Cardiac fibroblast (primary cell): ENCODE measurements at places on chromosomes 6 and 20.
A peak's percentile ranks its signal among the peaks of the same experiment; 100 is the strongest.

GRCh38 chr6:3625149-3625979 lies 126.1 kb downstream of the PXDC1 start:
- DNase-seq: no peak

DNA sequence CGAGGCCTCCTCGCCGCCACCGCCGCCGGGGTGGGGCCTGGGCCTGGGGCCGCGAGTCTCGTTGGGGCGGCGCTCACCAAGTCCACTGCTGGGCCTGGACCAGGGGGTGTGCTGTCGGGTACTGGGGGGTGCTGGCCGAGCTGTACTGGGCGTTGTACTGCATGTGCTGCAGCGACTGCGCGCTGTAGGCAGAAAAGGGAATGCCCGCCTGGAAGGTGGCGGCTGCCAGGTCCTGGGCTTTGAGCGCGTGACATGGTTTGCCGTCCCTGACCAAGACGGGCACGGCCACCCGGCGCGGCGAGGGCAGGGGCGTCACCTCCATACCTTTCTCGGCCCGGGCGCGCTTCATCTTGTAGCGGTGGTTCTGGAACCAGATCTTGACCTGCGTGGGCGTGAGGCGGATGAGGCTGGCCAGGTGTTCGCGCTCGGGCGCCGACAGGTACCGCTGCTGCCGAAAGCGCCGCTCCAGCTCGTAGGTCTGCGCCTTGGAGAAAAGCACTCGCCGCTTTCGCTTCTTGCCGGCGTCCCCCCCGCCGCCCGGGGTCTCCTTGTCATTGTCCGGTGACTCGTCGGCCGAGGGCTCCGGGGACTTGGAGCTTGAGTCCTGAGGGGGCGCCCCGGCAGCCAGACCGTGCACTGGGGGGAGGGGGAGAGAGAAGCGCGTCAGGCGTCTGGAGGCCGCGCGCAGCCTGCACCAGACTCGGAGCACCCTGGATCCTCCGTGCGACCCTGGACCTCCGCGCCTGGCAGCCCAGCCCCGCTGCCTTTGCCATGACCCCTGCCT lies 1.8 kb downstream of the NKX2-2 start:
- DNase-seq: no peak

- peak; percentile 56 for DNase-seq
Measured at GRCh38 chr6:36692861-36693702, 4.5 kb upstream of the RAB44 start.

DNA sequence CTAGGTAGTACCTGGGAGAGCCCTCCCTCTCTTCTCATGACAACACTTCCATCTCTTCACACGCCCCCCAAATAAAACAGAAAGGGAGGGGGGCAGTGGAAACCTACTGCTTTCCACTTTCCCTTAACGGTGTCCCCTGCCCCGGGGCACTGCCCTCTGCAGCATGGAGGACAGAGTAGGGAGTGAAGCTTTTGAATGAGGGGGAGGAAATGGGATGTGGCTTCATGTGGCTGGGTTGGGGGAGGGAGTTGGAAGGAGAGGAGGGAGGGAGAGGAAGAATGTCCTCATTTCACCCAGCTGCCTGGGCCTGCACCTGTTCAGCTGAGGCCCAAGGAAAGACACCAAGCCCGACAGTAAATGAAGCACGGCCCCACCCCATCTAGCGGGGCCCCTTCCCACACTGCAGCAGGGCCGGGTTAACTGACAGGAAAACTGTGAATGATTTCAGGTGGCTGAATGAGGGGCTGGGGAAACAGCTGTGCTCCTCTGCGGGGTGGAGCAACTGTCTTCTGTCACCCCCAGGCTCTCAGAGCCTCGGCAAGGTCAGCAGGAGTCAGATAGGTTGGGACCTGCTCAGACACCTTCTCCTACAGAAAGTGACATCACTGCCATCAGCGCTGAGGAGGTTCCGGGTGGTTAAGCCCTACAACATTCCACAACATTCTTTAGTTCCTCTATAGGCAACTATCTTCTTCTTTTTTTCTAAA lies 40.0 kb upstream of the TAF8 start:
- peak; percentile 25 for DNase-seq

DNA sequence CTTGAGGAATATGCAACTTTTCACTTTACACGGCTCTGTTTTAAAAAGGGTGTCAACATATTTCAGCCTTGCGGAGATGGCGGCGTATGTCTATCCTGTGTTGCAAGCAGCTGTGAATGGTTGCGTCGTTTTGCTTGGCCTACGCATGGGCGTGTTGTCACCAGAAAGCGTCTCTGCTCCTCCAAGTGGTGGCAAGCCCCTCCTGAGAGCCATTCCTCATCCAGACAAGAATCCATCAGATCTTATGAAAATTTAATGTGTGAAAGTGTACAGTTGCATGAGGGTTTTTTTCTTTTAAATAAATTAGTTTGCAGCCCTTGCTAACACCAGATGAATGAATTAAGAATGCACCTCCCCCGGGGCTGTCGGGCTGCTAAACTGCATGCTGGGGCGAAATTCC lies 114.4 kb downstream of the PHACTR3 start:
- no peak for DNase-seq

- no peak for DNase-seq
Measured at GRCh38 chr6:50846852-50847155, 28.1 kb downstream of the TFAP2B start.

- peak; percentile 88 for DNase-seq
Measured at GRCh38 chr6:161186173-161186769, 87.6 kb downstream of the AGPAT4 start.

DNA sequence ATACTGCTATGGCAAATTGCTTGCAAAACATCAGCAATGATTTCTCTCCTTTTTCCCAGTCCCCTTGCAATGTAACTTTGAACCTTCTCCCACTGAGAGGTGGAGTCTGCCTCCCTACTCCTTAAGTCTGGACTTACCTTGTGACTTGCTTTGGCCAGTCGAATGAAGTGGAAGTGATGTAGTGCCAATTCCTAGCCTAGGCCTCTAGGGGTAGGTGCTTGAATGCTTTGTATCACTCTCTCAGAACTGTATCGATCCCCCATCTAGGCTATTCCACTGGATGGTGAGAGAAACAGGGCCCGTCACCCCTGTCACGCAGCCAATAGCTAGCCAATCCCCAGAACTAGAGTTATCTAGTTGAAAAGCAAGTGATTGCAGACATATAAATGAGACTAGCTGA lies 238.6 kb downstream of the BTBD3 start:
- no peak for DNase-seq

- DNase-seq: no peak
Measured at GRCh38 chr20:35503841-35504561, 25.5 kb downstream of the C20orf173 start.

DNA sequence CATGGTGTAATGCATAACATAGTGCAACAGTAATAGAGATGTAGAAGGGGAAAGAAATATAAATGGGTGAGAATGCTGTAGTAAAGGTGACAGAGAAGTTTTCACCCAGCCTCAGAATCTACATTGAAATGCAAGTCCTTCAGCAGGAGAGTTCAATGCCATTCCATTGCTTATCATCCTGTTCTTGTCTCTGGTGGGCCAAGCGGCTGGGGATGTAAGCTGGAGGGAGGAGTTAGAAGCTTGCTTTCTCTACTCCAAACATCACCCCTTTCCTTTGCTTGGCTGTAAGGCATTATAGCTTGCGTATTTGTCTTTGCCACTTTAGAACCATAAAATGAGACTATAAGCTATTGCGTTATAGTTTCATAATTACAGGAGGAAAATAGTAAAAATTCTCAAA lies 2.2 kb upstream of the FUT9 start:
- no peak for DNase-seq

DNA sequence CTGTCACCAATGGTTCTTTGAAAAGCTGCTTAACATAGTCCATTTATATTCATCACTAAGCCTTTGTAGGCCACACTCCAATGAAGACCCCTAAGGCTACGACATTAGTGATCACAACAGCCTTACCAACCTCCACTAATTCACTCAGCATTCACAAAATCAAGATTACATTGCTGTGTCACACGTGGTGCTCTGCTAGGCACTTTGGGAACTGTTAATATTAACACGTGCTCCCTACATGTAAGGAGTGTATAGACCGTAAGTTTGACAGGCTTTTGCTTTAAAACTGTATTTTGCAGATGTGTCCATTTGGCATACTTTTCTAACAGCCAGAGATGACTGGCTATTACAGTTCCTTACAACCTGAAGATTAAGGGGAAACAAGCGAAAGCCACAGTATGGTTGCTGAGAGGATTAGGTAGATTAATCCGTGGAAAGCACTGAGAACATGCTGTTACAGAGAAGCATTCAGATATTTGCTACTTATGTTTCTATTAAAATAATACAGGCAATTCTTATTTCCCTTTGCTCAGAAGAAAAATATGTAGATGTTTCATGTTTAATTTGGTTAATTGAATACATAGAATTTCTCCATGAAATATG lies 69.7 kb downstream of the SAMD3 start:
- no peak for DNase-seq

- DNase-seq: no peak
Measured at GRCh38 chr20:61056627-61057442, 195.2 kb upstream of the CDH4 start.

- DNase-seq: no peak
Measured at GRCh38 chr20:24952376-24953208, 3.5 kb downstream of the CST7 start.

- DNase-seq: peak; percentile 48
Measured at GRCh38 chr6:35166116-35166515, 25.0 kb upstream of the TCP11 start.

DNA sequence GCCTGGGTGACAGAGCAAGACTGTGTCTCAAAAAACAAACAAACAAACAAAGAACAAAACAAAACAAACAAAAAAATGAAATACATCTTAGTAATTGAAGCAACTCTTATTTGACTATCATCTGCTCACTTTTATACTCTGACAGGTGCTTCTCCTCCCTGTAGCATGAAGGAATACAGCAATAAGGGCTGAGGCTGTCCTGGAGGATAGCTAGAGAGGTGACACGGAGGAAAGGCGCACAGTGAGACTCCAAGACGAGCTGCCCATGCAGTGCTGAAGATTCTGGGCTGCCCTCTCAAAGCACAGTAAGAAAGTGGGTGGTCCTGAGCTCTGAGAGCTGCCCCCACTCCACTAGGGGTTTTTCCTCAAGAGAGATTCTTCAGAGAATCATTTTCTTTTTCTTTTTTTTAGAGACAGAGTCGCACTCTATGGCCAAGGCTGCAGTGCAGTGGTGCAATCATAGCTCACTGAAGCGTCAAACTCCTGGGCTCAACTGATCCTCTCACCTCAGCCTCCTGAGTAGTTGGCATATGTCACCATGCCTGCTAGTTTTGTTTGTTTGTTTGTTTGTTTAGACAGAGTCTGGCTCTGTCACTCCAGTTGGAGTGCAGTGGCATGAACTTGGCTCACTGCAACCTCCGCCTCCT lies 50.0 kb downstream of the OSTM1 start:
- DNase-seq: no peak

DNA sequence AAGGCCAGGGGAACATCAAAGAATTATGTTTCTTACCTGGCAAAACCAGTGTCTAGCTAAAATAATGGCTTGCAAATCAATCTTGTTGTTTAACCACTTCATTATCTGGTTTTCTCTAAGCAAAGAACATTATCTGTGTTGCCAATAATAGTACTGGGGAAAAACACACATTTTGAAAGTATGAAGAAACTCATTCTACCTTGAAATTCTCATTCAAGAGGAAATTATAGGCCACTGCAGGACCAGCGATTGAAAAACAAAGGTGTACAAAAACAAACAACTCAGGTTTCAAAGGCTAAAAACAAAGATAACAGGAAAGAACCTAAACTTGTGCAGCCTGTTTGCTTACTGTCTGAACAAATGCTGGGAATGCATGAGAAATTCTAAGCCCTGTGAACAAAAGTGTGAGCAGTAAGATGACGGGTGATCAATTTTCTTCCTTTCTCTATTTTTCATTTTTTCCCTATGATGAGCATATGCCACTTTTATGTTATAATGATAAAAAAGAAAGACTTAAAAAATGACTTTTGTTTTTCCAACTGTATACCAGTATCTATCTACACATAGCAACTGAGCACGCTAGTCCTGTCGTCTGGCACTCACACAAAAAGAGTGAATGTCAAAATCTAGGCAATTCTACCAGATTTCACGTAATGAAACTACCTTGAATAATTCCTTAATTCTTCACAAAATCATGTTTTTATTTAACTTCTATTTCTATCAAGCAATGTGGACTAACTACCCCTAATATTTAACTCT lies 117.9 kb downstream of the SGK1 start:
- DNase-seq: no peak

- peak; percentile 93 for DNase-seq
Measured at GRCh38 chr6:141050471-141050870, 1082.3 kb upstream of the GJE1 start.

DNA sequence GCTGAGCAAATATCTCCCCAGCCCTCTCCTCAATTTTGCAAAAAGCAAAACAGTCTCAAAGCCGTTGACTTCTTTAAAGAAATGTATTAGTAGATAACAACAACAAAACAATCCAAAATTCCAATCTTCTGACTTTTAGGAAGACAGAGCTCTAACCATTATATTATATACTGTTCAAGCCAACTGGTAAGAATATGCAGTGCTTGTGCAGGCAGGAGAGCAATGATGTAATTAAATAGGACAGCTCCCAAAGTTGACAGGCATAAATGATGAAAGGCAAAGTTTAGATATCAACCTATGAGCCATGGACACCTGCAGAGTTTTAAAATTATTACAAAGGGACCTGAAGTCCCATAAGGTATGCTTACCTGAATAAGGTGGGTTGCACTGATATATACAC lies 16.6 kb upstream of the CEP85L start:
- DNase-seq: peak; percentile 26
